ENCODE measurements at places on chromosomes 3 and 15.

DNA sequence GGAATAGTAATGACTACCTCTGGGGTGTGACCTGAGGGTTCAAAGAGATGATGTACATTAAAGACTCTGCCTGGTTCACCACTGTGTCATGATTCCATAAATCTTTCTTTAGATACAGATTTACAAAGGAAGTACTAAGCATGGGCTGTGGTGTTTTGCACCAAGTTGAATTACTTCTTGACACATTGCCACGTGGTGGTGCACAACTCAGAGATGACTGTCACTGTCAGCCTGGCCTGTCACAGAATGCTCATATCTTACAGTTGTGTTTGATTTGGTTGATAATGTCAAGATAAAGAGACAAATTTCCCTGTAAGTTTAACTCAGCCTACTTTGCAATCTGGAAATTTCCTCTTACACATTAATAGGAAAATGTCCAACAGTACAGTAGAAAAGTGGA, 3.2 kb downstream of the CTDSPL start:
- no peak for DNase-seq

DNA sequence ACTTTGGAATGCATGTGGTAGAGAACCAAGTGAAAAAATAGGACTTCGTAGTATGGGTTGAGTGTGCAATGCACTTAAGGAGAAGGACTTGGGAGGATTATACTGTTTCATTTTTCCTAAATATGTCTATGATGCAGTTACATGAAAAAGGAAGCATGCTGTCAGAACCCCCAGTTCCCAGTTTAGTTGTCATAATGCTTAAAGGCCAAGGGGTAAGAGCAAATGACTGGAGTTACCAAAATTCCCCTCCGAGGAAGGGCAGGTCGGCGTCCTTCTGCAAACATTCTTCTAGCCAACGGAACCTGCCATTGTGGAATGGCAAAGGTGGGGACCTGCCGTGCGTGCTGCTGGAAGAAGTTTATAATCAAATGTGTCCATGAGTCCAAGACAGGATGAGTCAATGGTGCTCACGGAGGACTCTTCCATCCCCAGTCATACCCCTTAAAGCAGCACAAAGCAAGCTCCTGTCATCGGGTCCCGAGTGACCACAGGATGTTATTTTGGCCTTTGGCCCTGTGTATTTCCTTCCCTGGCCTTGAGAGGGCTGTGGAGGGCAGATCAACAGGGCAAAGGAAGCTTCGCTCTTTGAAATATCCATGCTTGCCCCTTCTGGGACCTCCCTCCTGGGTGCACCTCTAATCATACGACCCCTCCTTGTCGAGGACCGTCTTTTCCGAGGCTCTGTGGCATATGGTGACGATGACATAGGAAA, 93.2 kb downstream of the SLCO3A1 start:
- DNase-seq: no peak

GRCh38 chr3:78495301-78495700, 1272.5 kb downstream of the ROBO1 start:
- no peak for DNase-seq

GRCh38 chr3:34132069-34132692, 333.8 kb downstream of the PDCD6IP start:
- no peak for DNase-seq

DNA sequence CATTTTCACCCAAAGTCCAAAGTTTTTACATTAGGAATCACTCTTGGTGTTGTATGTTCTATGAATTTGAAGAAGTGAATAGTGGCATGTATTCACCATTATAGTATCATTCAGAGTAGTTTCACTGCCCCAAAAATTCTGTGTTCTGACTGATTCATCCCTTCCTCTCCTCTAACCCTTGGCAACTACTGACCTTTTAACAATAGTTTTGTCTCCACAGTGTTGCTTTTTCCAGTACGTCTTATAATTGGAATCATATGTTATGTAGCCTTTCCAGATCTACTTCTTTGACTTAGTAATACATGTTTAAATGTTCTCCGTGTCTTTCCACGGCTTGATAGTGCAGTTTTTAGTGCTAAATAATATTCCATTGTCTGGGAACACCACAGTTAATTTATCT, 379.0 kb upstream of the SGO1 start:
- no peak for DNase-seq

GRCh38 chr3:130956721-130957120, 62.8 kb downstream of the ATP2C1 start:
- DNase-seq: no peak

DNA sequence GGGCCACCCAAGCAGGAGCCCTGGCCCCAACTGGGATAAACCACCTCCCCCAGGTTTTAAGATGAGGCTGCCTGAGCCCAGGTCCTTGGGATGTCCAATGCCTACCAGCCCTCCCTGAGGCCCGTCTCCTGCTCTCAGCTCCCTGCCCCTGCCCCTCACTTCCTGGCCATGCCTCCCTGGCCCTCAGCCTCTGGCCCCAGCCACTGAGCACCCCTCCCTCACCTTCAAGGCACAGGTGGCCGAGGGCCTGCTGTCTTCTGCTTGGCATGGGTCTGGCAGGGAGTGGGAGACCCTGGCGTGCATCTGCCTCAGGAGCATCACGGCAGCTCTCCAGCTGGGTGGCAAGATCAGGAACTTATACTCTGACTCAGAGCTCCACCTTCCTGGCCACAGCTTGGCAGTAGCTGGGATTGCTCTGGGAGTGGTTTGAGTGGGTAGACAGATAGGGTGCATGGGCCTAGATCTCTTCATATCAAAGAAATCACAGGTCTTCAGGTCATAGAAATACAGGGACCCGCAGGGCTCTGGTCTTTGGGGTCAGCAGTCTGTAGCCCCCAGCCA, at the start of gene PLA2G4E:
Gene PLA2G4E (minus strand): TSS at position 330 of the 561 bp plus-strand sequence. CDS start 12 bp downstream, at position 318.
- DNase-seq: no peak

DNA sequence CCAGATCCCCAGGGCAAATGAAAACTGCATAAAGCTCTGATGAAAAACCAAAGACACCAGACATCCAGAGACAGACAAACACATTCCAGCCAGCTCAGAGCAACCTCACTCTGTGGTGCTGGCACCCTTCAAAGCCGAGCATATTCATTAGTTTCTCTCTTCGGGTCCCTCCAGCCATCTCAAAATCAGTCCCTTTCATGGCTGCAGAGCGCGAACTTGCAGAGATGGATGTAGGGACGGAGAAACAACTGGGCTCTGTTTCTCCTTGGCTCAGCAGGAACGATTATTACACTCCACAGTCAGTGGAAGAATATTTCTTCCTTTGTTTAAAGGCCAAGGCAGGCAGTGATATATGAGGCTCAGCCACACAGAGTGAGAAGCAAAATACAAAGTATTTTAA, 50.4 kb upstream of the SYN2 start:
- DNase-seq: no peak

DNA sequence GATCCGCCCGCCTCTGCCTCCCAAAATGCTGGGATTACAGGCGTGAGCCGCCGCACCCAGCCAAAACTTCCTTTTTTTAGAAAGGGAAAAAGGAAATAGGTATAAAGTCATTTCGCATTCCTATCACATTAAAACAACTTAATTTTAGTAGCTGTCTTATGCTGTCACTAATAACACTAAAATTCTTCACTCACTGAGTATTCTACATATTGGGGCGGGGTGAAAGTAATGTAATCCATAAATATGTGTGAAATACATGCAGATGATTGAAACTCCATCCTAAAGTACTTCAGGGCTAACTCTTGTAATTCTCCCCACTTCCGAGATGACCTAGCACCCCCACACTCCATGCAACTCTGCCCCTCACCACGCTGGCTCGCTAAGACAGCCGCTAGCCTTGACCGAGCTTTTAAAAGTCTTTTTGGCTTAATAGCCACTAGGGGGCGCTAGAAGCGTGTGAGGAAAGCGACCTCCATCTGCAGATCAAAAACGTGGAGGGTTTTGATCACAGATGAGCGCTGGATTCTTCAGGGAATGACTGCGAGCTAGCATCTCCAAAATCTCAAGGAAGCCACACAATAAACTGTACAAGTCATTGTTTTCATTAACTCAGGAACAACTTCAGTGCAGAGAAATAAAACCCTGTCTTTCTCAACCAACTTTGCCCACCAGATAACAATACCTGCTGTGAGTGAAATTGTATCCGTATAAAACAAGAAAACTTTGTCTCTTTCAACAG, 129.3 kb upstream of the IGF1R start:
- DNase-seq: peak; percentile 30

- DNase-seq: no peak
Measured at GRCh38 chr15:47367726-47368390, 349.4 kb upstream of the SEMA6D start.

GRCh38 chr3:58801541-58801940, 135.0 kb upstream of the FAM3D start:
- no peak for DNase-seq

DNA sequence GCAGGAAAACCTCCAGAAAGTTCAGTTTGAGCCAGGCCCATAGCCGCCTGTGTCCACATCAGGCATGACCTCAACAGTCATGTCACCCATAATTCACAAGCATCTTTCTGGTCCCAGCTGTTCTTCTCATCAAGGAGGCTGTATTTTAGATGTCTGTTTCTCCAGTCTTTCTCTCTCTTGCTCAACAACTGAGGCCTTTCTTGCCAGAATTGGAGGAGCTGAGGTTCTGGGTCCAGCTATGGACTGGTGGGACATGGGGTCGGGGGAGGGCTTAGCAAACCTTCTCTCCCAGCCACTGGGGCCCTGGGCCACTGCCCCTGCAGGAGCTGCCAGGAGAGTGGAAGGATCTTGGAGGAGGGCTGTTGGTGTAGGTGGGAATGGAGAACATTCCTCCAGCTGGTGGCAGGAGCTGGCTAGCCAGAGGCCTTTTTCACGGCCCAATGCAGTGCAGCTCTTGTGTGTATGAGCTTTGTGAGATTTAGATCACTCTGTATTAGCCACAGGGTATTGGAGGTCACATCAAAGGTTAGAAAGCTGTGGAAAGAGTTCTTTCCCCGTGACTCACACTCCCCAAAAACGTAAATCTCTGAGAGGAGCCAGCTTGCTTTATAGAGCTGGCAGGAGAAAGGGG, 23.5 kb downstream of the MAGEF1 start:
- no peak for DNase-seq

DNA sequence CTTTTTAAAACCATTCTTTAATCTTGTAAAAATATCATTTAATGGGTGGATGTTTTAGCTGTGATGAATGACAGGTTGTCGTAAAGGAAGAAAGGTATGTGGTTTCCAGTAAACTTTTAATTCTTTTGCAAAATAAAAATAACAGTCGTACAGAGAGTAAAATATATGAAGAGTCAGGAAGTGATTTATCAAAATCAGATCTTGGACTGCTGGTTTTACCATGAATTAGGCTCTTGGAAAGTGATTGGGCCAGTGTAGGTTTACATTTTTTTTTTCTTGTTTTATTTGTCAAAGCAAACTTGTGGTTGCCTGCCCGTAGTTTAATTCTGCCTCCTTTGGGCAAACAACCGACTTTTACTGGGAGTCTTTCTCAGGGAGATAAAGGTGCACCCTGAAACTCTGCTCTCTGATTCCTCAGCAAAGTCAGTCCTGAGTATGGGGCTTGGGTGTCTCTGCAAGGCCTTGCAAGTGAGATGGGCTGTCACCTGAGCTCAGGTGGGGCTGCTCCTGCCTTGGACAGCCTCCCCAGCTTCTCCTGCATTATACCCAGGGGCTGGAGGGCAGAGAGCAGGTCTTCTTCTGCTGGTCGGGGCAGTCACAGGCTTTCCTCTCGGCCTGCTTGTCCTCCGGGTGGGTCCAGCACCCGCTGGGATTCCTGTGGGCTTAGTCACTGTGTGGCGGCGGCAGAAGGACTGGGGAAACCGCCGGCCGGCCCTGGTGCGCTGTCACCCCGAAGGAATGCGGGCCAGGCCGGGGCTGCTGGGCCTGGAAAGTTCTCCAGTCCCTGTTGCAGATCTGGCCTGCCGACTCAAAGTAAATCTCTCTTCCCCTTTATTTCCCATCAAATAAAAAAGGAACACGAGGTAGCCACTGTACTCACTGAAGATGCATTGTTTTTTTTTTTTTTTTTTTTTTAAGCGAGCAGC, 79.0 kb downstream of the IGF1R start:
- no peak for DNase-seq

DNA sequence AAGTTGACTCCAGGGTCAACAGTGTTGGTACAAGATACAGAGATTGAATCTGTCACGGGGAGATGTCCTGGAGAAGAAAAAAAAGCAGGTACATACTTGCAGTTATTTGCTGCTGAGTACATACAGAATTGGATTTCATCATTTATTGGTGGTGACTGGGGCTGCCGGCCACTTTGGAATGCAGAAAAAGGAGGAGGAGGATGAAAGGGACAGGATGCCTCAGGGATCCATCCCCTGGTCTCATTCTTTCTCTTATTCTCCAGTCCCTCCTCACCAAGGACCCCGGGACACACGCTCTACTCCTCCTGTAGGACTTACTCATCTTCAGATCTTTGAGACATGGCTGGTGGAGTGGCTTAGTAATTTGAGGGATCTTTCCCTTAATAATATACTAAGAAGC, 30.0 kb upstream of the MEIS2 start:
- no peak for DNase-seq

DNA sequence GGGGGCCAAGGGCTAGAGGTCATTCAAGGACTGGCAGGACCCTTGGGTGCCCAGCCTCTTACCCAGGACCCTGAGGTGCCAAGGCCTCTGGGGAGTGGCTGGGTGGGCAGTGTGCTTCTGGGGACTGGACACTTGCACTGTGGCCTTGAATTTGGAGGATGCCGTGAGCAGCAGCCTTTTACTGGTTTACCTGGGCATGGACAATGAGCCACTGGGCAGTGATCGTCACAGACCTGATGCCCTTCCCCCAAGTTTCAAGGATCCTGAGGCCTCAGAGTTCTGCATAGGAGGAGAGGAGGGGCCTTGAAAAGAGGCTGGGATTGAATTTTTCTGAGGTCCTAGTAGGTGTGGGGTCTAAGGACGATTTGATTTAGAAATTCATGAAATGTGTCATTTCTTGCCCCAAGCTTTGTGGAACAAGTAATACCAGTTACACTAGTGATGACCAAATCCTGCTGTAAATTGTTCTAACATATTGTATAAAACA, 146.1 kb upstream of the TPM1 start:
- DNase-seq: no peak

DNA sequence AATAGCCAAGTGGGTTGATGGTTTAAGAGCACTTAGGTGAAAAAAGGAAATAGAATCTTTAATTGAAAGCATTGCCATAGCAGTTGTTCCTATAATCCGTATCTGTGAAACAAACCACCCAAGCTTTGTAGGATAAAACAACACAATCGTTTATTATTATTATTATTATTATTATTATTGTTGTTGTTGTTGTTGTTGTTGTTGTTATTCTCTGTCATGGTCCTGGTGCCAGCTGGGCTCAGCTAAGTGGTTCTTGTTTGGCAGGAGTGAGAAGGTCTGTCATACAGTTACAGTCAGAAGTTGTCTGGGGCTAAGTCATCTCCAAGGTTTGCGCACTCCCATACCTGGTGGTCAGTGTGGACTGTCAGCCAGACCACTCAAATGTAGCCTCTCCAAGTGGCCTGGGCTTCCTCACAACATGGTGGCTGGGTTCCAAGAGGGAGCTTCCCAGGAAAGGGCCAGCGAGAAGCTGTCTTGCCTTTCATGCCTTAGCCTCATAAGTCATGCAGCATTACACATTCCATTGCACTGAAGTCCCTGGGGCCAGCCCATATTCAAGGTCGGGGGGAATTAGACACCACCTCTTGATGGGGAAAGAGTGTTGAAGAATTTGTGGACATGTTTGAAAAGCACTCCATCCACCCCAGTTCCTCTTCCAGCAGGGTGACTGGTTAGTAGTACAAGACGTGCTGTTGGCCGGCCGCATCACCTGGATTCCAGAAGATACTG, 54.3 kb upstream of the FGD5 start:
- no peak for DNase-seq

GRCh38 chr3:54345847-54346375, 223.6 kb downstream of the CACNA2D3 start:
- DNase-seq: no peak
